ENCODE measurements at places on chromosomes 6 and 20.

DNA sequence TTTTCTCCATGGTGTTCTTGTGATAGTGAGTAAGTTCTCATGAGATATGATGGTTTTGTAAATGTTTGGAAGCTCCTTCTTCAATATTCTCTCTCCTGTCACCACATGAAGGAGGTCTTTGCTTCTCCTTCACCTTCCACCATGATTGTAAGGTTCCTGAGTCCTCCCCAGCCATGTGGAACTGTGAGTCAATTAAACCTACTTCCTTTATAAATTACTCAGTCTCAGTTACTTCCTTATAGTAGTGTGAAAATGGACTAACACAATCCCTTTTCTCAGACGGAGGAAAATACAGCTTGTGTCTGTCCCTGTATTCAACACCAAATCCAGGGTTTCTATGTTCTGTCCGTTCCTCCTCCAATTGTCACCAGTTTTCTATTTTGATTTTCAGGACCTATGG lies 181.0 kb downstream of the ALDH8A1 start:
- DNase-seq = no peak

DNA sequence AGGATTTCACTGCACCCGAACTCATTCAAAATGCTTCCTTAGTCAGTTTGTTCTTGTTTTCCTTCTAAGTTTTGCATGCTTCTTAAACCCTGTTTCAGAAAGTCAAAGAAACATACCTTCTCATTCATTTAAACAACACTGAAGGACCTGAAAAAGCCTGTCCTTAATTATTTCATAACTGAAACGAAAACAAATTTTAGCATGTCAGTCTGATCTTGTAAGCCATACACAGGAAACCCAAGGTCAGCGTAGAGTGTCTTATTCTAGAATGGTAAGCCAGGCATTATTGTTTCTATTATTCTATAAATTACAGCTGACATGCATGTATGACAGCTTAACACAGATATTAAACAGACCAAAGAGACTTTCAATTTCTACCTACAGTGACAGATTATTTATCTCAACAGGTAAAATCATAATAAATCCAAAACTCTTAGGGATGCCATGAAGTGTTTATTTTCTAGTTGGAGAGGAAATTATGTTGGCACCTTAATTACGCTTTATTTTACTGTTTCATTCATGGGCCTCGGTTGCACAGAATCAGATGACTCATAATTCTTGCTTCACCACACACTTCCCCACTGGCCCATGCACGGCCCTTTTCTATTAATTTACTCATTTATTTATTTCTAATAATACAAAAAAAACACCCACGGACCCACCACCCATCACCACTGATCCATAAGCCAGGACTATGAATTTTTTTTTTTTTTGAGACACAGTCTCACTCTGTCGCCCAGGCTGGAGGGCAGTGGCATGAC lies 39.3 kb upstream of the DUSP22 start:
- DNase-seq = no peak

DNA sequence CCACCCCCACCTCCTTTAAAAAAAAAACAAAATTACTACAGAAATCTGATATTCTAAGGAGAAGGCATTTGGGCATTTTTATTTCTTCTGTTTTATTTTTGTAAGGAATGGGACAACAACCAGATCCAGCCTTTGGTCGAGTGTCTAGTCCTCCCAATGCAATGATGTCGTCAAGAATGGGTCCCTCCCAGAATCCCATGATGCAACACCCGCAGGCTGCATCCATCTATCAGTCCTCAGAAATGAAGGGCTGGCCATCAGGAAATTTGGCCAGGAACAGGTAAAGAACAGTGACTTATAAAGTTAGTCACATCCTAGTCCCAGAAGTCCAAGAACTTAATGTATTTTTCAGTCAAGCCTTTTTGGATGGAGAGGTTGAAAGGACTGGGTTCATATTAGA lies 133.0 kb downstream of the SULF2 start:
- DNase-seq = no peak

GRCh38 chr6:43667245-43668150 lies 20.1 kb downstream of the MRPS18A start:
- peak; percentile 73 for DNase-seq

DNA sequence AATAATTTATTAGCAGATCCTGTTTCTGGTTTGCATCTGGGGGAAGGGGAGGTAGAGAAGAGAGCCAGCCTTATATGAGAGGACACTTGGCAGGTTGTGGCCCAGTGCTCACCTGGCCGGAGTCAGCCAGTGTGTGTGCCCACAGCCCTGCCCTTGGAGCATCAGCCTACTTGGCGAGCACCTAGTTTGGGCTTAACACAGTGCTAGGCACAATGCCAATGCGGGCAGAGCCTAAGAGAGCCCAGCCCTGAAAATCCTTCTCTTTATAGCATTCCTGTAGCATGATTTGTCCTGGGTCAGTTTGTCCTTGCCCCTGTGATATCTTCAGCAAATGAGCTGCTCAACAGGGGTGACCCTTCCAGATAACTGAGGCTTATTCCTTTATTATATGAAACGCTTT lies 73.0 kb downstream of the SLX4IP start:
- DNase-seq = no peak

DNA sequence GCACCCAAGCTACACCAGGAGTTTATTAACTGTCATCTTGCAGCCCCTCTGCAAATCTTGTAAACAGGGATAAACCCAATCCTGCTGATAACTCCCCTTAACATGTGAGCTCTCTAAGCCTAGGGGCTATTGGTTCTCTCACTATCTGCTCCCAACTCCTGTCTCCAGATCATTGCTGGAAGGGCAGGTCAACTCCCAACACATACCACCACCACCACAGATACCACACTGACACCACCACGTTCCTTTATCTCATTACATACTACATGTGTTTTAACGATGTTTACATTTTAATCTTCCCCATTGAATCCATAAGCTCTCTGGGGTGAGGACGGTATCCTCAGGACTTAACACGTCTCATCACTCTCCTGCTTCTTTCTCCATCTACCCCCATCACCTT lies 51.8 kb downstream of the SIM1 start:
- DNase-seq = no peak

DNA sequence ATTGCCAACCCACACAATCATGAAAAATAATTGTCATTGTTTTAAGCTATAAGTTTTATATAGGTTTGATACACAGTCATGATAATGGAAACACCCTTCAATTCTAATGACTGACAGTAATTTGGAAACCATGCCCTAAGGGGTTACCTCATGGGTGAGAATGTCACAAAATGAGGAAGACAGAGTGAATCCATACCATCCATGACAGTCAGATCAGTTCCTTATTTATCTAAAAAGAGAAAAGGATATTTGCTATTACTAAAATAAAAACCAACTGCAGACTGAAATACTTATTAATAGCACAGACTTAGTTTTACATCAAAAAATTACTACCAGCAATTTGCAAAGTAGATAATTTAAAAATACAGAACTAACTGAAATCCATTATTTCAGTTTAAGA lies 437.8 kb downstream of the UTRN start:
- no peak for DNase-seq

DNA sequence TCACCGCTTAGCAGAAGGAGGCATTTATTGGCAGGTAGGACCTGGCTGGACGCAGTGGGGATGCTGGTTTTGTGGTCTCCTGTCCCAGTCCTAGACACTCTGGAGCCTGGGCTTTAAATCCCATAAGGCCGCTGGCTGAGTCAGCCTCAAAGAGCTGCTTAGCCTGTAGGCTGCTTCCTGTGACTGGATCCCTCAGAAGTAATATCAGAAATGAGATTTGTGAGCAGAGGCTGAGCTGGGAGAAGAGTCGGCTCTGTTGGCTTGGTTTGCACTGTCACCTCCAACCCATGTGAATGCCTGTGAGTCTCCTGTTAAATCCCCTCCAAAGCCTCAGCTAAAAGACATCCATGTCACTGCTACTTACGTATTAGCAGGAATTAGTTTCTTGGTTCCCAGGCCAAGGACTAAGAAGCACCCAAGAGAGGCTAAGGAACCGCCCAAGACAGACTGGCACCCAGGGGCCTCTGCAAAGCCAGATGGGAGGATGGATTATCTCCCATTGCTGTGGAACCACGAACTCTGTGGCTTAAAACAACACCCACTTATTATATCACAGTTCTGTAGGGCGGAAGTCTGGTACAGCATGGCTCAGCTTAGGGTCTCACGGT lies 289.4 kb downstream of the CDC5L start:
- no peak for DNase-seq

- no peak for DNase-seq
These were observed 45.7 kb downstream of the HNF4A start for GRCh38 chr20:44400970-44401769.

GRCh38 chr6:129015721-129016120 lies 132.8 kb downstream of the LAMA2 start:
- no peak for DNase-seq

DNA sequence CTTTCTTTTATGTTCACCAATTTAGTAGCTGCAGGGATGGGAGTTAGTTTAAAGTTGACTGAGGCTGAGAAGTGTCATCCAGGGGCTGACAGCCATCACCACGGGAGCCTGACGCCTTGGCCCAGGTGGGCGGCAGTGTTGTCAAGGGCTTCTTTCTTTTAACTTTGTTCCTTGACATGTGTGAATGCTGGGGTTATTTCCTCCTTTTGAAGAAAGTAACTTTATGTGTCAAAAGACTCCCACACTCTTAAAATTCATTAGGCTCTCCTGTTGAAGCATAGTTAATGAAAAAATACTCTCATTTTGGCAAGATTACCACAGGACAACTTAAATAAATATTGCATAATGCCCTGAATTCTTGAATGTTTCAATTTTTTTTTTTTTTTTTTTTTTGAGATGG lies 50.0 kb downstream of the SASH1 start:
- no peak for DNase-seq

- no peak for DNase-seq
These were observed 3.0 kb upstream of the ZBTB22 start for GRCh38 chr6:33320315-33321181.

DNA sequence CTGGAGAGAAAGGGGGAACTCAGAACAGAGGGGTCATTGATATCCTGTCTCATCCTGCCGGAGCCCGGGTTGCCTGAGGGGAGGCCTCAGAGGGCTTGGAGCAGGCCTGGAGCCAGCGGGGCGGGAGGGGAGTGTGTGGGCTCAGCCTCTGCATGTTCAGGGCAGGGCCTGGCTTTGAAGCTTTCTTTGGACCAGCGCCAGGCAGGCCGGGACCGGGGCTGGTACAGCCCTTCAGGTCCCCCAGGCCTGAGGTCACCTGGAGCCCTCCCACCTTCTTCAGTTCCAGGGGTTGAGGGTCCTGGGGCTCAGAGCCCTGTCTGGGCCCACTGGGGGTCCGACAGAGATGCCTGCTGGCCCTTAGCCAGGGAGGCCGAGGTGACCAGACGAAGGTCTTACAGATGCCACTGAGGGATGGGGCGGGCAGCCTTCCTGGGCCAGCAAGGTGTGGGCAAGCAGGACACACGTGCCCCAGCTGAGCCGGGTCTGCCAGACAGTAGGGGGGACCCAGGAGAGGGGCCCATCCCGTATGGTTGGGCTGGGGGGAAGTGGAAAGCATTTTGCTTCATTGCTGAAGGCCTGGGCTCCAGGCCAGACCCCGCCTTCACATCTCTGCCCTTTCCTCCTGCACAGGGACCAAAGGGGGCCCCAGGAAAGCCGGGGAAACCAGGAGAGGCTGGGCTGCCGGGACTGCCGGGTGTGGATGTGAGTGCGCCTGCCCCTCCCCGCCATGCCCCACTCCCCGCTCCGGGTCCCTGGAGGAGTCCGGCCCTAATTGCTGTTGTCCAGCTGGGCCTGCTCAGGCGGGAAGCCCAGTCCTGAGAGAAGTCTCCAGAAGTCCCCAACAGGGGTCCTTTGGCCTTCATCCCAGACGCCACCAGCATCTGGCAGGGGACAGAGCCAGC lies 2.0 kb downstream of the COL9A3 start:
- peak; percentile 78 for DNase-seq

DNA sequence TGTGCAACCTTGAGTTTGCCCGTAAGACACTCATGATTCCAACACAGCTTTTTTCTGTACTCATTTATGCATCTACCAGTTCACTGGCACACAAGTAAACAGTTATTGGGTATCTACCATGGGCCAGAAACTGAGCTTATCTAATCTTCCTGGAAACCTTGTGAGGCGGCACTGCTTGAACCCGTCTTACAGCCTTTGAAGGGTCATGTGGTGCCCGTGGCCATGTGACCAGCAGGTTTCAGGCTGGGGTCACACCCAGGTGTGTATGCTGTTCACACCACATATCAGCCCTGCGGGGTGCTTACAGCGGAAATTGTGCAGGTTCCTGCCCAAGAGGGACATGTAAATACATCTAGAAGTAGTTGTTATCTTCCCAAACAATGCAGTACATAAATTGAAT lies 6.1 kb downstream of the THBD start:
- DNase-seq = no peak

DNA sequence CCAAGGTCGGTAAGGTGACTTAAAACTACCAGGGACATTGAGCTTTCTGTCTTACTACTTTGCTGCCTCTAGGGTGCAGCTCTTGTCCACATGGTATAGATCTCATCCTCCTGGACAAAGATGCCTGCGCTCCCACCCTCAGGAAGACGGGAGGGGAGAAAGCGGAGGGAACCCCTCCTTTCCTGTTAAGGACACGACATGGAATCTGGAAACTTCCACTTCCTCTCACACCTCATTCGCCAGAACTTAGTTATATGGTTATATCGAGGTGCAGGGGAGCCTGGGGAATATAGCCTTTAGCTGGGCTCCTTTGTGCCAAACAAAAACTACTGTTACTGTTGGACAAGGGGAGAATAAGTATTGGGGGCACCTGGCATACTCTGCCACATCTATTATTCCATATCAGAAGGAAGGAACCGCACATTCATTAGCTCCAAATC lies 224.3 kb upstream of the TSHZ2 start:
- no peak for DNase-seq

GRCh38 chr6:150687508-150687907 lies 87.8 kb downstream of the PLEKHG1 start:
- DNase-seq = no peak

DNA sequence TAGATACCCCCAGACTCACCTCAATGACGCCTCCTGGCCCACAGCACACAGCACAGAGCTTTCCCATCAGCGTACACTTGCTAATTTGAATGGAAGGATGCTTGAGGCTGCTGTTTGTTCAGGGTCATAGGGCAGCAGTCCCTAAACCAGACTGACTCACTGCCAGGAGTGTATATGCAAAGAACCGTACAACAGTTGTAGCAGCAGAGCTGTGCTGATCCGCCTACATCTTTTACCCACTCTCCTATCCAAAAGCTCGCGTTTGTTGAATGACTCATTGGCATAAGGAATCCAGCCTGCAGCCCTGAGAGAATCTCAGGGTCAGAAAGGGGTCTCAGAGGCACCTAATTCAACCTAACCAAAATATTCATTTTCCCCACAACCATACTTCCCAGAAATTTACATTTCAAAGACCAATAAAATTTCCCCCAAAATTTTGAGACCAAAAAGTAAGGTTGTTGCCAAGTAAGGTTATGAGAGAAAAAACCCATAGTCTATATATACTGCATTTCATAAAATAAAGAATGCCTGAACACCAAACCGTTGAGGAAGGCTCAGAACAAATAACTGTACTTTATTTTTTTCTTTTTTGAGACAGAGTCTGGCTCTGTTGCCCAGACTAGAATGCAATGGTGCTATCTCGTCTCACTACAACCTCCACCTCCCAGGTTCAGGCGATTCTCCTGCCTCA lies 35.3 kb upstream of the CCND3 start:
- DNase-seq = no peak

GRCh38 chr6:32212076-32212760 lies 11.6 kb downstream of the NOTCH4 start:
- no peak for DNase-seq

- no peak for DNase-seq
These were observed 44.9 kb upstream of the DST start for GRCh38 chr6:56687551-56687950.
